ENCODE measurements at places on chromosomes 7 and 10.

GRCh38 chr10:16459423-16459939, 22.7 kb downstream of the PTER start:
- DNase-seq: no peak

DNA sequence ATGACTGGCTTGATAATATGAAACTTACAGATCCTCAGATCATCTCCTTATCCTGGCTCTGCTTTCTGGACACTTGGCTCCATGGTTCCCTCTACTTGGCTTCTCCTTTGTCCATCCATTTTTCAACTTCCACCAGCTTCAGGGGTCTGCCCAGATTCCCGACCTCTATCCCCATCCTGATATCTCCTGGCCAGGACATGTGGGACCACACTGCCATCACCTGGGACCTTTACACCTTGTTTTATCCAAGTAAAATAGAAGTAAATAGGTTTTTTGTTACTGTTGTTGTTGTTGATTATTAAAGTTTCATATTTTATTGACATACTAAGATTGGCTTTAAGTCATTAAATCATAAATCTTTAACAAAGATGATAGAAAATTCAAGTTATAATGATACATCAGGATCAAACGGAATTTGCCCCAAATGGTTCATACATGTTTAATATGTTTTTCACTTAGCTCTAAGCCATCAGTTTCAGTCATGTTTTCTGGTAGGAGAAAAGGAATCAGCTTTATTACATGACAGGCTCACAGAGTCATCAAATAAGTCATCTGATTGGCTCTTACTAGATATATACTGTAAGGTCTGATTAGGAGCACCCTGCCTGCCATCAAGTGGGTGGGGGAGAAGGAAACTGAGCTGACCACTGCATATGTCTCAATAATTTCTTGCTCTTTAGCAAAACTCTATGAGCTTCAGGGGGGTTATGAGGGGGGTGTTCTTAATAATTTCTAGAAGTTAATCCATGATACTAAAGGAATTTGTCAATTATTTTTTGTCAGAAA, 111.5 kb upstream of the AHR start:
- DNase-seq: no peak

GRCh38 chr10:3264161-3264761, 91.7 kb upstream of the PITRM1 start:
- no peak for DNase-seq

DNA sequence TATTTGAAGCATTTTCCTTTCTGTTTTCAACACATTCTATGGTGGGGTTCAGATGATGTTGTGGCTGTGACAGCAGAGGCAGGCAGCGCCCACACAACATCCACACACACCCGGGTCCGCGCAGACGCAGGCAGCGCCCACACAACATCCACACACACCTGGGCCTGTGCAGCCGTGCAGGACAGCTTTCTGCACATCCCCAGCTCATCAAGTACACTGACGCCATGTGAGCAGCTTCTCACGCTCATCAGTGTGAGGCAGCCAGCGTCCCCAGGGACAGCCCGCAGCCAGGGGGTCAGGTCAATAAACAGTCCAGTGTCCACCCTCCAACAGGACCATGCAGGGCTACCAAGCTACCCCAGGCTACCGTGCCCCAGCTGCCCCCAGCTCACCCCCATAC, 272.8 kb upstream of the TCERG1L start:
- DNase-seq: no peak

DNA sequence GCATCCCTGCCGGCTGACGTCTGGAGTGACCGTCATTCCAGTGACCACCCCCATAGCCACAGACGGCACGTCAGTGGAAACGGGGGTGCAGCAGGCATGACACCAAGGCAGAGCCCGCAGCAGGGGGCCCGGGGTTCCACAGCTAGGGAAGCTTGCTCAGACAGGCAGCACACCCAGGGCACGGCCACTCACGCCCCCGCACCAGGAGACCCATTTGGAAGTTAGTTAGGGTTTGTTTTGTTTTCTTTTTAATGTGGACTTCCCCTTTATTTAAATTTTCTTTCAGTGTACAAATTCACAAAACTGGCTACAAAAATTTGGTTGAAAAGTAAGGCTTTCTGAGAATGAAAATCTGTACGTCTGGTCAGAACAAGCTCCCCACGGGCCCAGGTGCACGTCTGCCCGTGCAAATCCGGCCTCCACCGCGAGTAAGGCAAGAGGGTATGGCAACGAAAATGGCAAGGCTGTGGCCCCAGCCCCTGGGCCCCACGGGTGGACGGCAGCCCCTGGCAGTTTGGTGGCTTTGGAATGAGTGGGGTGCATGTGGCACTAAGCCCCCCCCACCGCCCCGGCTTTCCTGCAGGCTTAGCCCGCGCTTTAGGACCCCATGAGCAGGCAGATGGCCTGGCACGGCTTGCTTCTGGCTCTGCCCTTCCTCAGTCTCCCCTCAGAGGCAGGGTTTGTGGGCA, 124.2 kb downstream of the FAM53B start:
- DNase-seq: no peak

GRCh38 chr7:16431646-16432424, 10.5 kb upstream of the CRPPA start:
- DNase-seq: peak; percentile 31

DNA sequence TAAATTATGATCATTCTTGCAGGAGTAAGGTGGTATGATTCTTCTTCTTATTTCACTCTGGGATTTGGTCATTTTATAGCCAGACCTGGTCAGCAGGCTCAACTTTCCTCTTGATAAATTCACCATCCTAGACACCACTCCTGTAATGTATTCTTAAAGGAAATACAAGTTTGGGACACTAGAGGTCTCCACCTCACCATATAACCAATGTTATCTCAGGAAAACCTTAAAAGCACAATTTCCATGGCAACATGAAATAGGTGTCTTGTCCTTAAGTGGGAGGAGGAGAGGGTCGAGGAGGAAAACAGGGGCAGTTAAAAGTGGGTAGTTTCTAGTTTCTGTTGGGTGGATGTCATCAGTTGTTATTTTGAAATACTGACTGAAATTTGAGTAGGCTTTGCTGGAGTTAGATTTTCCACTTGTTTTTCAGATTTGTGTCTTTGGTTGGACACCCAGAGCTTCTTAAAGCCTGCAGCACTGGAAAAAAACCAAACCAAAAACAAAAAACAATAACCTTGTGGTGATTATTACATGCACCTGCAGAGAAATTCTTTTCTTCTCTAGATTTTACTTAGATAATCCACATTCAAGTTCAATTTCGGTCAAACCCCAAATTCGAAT, 163.1 kb downstream of the PRKCQ start:
- no peak for DNase-seq

- no peak for DNase-seq
Measured at GRCh38 chr7:48351900-48352299, 180.6 kb downstream of the ABCA13 start.

GRCh38 chr10:73893426-73893825, 17.5 kb upstream of the PLAU start:
- DNase-seq: no peak

DNA sequence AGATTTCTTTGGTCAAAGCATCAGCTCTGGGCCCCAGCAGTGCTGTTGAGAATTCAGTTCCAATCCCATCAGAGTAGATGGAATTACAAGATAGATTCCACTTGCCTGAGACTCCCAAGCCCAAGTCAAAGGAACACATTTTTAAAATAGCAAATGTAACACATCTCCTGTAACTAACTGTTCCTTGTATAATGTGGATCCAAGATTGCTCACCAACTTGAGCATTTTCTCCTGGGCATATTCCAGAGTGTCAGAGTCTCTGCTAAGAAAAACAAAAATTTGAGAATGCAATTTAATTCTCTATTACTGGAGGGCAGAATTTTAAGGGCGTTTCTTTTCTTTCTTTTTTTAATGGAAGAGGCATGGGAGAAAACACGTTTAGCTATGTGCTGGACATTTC, 136.7 kb downstream of the NEBL start:
- no peak for DNase-seq
